Stimulated activated CD4-positive, alpha-beta T cell treated with anti-CD3 and anti-CD28 coated beads, Interleukin-4, amount 100 ng/mL, for 1 hour (primary cell): ENCODE measurements at places on chromosomes 1 and 21.

- DNase-seq, result no peak
Measured at GRCh38 chr1:87167157-87167789, 161.4 kb upstream of the LMO4 start.

- no peak for DNase-seq
Measured at GRCh38 chr1:39925721-39926342, 24.1 kb upstream of the MYCL start.

DNA sequence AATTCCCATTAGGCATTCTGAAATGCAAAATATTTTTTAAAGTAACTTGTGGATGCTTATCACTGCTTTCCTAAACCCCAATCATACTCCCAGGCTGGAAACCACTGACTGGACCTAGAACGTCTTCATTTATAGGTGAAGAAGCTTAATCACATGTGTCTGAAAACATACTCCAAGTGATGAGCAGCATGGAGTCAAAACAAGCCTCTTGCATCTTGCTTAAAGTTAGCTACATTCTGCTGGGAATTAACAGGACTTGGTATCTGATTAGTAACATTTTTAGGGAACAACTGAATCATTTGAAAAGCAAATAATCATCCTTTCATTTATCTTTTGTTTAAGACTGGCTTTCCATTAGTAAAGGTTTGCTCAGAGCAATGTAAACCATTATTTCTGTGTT is 105.7 kb downstream of the AK5 start:
- DNase-seq, result no peak

DNA sequence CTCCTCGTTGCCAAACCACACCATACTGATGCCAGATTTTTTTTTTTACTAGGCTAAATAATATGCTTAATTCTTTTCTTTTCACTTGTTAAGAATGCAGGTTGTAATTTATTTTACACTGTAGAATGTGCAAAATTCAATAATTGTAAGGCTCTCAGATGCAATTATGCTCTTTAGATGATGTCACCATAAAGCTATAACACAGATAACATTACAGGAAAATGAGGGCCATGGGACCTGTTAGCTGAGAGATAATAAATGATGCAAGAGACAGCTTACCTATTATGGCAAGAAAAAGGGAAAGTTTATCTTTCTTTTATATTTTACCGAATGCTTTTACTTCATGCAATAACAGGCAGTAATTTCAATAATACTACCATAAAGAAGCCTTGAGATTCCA is 35.4 kb downstream of the CHRM3 start:
- no peak for DNase-seq

DNA sequence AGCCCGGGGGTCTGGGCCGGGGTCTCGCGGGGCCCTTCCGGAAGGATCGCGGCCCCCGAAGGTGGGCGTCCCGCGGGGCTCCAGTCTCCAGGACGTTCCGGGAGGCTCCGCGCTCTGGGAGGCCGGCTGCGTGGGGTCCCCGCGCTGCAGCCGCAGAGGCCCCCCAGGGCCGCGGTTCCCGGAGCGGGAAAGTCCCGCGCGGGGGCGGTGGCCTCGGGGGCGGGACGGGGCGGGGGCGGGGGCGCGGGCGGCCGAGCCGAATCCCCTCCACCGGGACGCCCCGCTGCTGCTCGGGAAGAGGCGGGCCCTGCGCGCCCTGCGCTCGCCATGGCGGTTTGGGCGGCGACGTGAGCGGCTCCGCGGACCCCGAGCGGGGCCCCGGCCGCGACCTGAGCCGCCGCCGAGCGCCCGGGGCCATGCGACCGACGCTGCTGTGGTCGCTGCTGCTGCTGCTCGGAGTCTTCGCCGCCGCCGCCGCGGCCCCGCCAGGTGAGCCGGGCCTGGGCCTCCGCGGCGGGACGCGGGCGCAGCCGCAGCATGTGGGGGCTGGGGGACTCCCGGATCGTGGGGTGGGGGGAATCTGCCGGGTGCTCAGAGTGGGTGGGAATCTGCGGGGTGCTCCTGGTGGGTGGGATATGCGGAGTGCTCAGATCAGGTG is at the start of gene IFNGR2:
Gene IFNGR2, plus strand, starts transcription at position 286 of the 658 bp plus-strand sequence. Its CDS starts 131 bp downstream, at position 417.
- peak; percentile 56 for DNase-seq

DNA sequence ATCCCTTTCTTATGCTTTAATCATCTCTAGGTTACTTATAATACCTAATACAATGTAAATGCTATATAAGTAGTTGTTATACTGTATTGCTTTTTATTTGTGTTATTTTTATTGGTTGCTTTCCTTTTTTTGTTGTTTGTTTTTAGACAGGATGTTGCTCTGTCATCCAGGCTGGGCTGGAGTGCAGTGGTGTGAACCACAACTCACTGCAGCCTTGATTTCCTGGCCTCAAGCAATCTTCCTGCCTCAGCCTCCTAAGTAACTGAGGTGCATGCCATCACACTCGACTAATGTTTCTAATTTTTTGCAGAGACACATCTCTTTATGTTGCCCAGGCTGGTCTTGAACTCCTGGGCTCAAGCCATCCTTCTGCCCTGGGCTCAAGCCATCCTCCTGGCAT is 26.9 kb downstream of the KRTAP19-8 start:
- no peak for DNase-seq

GRCh38 chr1:14390816-14391215 is 207.7 kb upstream of the KAZN start:
- DNase-seq, result no peak

GRCh38 chr1:81574408-81574807 is 226.3 kb upstream of the ADGRL2 start:
- no peak for DNase-seq

- DNase-seq, result no peak
Measured at GRCh38 chr1:116808200-116808847, 54.1 kb downstream of the CD2 start.

DNA sequence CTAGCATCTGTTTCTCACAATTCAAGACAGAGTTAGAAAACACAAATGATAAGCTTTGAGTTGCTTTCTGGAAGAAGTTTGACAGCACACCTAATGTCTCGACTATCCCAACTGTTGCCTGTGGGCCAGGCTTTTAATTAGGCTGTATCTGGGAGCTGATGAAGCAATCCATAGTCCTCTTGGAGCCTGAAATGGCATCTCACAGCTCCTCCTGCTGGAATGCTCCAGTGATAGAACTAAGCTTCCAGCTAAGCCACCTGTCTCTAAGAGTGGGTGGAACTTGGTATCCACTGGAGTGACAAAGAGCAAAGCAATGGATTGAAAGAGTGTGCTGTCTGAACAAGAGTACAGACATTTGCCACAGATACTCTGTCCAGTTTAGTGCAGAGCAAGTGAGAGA is 605.3 kb upstream of the NR5A2 start:
- DNase-seq, result no peak
